Neural progenitor cell (in vitro differentiated cells): ENCODE measurements at places on chromosomes 5 and 9. TPM values are rescaled to one million over a fixed set of nuclear protein-coding genes. Genes with fewer than 3 reads are reported as not detected.

EDIL3 gene
- 7.8 and 13.8 TPM in 2 replicates for total RNA-seq

ADAMTS13 gene
- 2.4 and 6.1 TPM in 2 replicates for total RNA-seq

DNA sequence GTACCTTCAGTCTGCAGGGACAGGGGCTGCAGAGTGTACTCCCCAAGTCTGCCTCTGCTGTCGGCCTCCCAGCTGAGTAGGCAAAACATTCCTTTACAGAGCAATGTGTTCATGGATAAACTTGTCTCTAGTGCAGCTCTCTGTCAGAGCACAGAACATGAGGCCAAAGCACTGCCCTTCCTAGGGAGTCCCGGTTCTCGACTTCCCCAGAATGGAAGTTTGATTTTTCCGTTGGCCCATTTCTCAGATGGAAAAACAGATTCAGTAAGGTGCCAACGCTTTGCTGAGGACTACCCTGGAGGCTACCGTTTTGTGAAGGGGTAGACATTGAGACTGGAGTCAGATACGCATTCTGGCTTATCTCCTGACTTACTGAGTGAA is 422 bp upstream of the TRIM32 start:
- no peaks in the 10 kb centered on the region for H3K27me3 ChIP-seq
- H3K36me3 ChIP-seq, result no peaks in the 10 kb centered on the region
- no peaks in the 10 kb centered on the region for H3K4me1 ChIP-seq
- H3K4me3 ChIP-seq, result peak overlapping the region; percentile 66
- no peak for DNase-seq

DNA sequence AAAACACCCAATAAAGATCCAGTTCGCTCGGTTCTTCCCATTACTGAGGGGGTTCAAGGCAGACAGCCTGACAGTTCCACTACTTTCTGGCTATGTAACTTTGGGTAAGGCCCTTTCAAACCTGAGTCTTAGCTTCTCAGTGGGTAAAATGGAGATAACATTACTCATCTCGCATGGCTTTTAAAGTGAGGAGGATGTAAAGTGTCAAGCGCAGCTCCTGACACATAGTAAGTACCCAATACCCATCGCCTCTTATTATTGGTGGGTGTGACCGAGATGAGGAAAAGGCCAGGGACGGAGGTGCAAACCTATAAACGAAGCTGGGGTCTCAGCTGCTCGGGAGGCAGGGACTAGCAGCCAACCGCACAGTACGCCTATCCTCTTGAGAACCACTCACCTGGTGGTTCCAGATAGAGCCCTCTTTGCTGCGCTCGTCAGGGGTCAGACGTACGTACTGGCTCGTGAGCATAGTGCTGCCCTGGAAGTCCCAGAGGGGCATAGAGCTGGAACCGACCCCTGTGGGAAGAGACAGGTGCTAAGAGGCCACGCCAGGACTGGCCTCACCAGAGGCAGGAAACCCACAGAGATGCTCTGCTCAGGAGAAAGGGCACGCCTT is 584 bp downstream of the LMAN2 start:
- no peak for DNase-seq
- peak overlapping the region; percentile 80 for H3K4me3 ChIP-seq
- H3K27ac ChIP-seq, result no peak overlapping the region

GRCh38 chr9:78044189-78044588 is 12.6 kb upstream of the GNAQ start:
- peaks cover 6% of the 10 kb centered on the region for H3K4me1 ChIP-seq
- H3K27me3 ChIP-seq, result no peaks in the 10 kb centered on the region
- no peaks in the 10 kb centered on the region for H3K36me3 ChIP-seq
- peak overlapping the region; percentile 19 for H3K27ac ChIP-seq
- DNase-seq, result peak; percentile 32

DNA sequence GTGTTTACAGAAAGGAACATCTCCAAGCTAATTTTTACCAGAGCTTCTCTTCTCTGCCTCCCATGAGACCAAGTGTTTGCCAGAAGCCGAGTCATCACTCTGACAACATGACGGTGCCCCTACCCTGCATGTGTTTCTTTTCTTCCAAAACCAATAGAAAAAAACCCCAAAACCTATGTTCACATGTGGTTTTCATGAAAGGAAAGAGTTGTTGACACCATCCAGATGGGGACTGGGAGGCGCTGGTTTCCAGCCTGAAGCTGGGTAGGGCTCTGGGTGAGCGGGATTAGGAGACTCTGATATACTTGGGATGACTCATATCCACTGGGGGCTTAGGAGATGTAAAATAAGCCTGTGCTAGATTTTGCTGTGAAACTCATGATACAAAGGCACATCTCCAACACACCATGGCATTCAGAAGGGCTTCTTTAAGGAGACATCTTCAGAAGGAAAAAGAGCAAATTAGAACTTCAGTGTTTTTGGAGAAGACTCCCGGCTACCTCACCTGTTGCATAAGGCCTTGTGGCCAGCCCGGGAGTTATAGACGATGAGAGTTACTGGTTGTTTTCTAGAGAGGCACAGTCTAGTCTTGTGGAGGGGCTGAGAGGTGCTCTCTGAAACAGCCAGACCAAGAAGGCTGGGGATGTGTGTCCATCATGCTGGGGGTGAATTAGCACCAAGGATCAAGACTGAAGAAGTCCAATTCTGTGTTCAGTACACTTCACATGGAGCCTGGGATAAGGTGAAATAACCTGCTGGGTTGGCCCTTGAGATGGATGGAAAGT is 108.9 kb upstream of the LHFPL2 start:
- no peak overlapping the region for H3K4me3 ChIP-seq
- H3K36me3 ChIP-seq, result no peaks in the 10 kb centered on the region
- no peaks in the 10 kb centered on the region for H3K4me1 ChIP-seq
- H3K27ac ChIP-seq, result no peak overlapping the region
- no peaks in the 10 kb centered on the region for H3K27me3 ChIP-seq

GRCh38 chr5:68243251-68243650 is 27.7 kb downstream of the PIK3R1 start:
- no peak overlapping the region for H3K4me3 ChIP-seq
- no peaks in the 10 kb centered on the region for H3K27me3 ChIP-seq
